ENCODE measurements at places on chromosomes 7 and 10.
A peak's percentile ranks its signal among the peaks of the same experiment; 100 is the strongest.

GRCh38 chr10:28793482-28793881 lies 116.2 kb downstream of the BAMBI start:
- no peaks in the 10 kb centered on the region for H3K36me3 ChIP-seq
- no peak overlapping the region for H3K4me3 ChIP-seq
- H3K4me1 ChIP-seq: peaks cover 13% of the 10 kb centered on the region
- H3K27ac ChIP-seq: no peak overlapping the region

GRCh38 chr10:71598621-71599055 lies 120.9 kb downstream of the C10orf105 start:
- no peaks in the 10 kb centered on the region for H3K4me1 ChIP-seq
- H3K27me3 ChIP-seq: no peaks in the 10 kb centered on the region
- H3K27ac ChIP-seq: peak overlapping the region; percentile 70
- H3K36me3 ChIP-seq: no peaks in the 10 kb centered on the region
- H3K4me3 ChIP-seq: no peak overlapping the region

GRCh38 chr7:121608785-121609184 lies 212.7 kb upstream of the FAM3C start:
- no peaks in the 10 kb centered on the region for H3K27me3 ChIP-seq
- H3K4me1 ChIP-seq: no peaks in the 10 kb centered on the region
- DNase-seq: no peak
- no peak overlapping the region for H3K4me3 ChIP-seq
- no peak overlapping the region for H3K27ac ChIP-seq
- no peaks in the 10 kb centered on the region for H3K36me3 ChIP-seq

- H3K27me3 ChIP-seq: no peaks in the 10 kb centered on the region
- H3K4me3 ChIP-seq: no peak overlapping the region
- no peak overlapping the region for H3K27ac ChIP-seq
- H3K4me1 ChIP-seq: no peaks in the 10 kb centered on the region
These were observed 202.8 kb upstream of the CXCL12 start for GRCh38 chr10:44587488-44588318.
